ENCODE measurements at places on chromosomes 7 and 10.

GRCh38 chr7:141232286-141233051 is 158.6 kb downstream of the TMEM178B start:
- no peak for DNase-seq

DNA sequence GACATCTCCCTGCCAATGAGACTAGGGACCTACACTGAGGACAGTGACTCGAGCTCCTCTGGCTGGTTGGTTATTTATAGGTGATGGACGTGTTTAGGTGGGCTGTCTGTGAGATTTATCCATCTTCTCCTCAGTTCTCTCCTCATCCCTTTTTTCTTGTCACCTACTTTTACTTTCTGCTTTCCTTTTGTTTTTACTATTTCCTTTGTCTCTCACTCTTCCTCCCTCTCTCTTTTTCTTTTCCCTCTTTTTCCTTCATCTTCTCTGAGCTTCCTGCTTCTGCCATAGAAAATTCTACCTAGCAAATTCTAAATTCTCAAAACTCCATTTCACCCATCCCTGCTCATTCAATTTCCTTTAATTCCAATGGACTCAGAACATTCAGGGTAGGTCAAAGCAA is 478.0 kb downstream of the GRID1 start:
- DNase-seq, result no peak

DNA sequence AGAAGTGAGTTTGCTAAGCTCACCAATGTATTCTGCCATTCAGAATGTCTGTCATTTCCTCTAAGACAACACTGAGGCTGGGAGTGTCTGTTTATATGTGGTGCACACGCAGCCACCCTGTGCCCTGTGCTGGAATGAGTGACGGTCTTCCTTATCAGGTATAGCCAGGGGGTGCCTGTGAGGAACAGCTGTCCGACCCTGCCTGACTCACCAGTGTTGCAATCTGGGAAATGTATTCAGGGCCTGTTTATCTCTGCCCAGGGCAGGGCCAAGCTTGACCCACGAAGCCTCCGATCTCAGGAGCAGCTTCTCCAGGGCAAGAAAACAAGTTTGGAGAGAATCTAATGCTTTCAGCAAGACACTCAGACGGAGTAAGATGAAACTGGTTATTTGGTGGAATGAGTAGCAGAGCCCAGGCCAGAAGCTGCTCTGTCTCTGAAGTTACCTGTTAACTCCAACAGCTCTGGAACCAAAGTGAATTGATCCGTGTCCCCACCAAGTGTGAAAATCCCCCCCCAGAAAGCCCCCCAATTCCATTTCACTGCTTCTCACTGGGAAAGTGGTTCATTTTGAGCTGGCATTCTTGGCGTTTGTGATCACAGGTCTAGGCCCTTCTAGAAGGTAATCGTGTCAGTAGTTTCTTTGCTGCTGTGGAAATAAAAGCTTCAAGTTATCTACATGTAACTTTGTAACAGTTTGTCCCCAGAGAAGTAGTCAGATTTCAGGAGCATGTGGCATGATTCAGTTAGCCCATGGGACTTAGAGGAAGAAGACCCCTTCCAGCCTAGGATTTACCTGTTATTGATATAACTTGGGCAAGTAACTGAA is 6.1 kb upstream of the UBE2H start:
- DNase-seq, result no peak

DNA sequence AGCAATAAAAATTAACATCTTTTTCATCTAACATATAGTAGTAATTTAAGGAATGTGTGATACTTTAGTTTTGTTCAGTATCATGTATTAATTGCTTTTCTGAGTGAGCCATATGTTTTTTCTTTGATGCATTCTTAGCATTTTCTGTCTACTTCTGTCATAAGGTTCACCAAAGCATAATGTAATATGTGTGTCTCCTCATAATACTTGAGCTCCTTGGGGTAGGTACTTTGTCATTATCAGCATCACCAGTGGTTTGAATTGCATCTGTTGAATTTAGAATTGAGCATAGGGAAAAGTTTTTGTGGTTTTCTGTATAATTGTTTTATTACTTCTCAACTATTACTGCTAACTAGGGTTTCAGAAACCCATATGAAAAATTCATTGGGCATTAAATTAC is 26.5 kb downstream of the VPS50 start:
- DNase-seq, result no peak

GRCh38 chr7:79506481-79506880 is 53.0 kb upstream of the MAGI2 start:
- no peak for DNase-seq

GRCh38 chr10:131571346-131571745 is 259.8 kb upstream of the TCERG1L start:
- DNase-seq, result no peak

DNA sequence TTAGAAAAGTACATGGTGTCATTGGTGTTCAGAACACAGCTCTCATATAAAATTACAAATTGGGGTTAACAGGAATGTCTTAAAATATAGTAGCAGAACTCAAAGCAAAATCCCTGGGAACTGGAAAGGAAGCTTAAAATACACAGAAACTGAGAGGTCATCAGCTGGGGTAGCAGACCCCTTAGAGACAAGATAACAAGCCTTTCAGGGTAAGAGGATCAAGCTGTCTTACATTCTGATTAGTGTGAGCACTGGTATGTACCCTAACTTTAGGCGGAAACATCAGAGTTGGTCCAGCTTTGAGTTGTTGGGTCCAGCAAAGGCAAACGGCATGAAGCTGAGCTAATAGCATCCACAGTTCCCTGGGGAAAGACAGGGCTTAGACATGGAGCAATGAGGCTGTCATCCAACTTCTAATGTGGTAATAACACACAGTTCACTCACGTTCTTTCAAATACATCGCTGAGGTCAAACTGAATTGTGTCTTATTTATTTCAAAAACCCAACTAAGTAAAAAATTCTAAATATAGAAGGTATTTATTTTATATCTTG is 32.6 kb downstream of the ARHGAP21 start:
- DNase-seq, result no peak

DNA sequence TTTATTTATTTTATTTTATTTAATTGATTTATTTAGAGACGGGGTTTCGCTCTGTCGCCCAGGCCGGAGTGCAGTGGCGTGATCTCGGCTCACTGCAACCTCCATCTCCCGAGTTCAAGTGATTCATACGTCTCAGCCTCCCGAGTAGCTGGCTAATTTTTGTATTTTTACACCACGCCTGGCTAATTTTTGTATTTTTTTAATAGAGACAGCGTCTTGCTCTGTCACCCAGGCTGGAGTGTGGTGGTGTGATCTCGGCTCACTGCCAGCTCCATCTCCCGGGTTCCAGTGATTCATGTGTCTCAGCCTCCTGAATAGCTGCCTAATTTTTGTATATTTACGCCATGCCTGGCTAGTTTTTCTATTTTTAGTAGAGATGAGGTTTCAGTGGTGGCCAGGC is 34.2 kb downstream of the AP5Z1 start:
- DNase-seq, result no peak

- DNase-seq, result no peak
Observed at GRCh38 chr10:75904499-75905283, 473.3 kb downstream of the LRMDA start.

DNA sequence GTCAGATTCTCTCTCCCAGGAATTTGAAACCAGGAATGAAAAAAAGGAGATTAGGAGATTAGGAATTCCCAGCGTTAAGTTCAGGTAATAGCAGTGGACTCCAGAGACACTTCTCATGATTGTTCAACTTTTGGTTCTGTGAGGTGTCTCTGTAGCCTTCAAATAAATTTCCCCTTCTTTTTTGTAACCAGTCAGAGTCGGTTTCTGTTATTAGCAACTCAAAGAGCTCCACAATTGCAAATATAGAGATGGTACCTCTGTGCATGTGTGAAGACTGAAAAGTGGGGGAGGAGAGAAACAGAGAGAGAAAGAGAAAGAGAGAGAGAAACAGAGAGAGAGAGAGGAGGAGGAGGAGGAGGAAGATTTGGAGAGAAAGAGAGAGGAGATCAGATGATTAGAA is 112.8 kb upstream of the STEAP1B start:
- DNase-seq, result no peak

DNA sequence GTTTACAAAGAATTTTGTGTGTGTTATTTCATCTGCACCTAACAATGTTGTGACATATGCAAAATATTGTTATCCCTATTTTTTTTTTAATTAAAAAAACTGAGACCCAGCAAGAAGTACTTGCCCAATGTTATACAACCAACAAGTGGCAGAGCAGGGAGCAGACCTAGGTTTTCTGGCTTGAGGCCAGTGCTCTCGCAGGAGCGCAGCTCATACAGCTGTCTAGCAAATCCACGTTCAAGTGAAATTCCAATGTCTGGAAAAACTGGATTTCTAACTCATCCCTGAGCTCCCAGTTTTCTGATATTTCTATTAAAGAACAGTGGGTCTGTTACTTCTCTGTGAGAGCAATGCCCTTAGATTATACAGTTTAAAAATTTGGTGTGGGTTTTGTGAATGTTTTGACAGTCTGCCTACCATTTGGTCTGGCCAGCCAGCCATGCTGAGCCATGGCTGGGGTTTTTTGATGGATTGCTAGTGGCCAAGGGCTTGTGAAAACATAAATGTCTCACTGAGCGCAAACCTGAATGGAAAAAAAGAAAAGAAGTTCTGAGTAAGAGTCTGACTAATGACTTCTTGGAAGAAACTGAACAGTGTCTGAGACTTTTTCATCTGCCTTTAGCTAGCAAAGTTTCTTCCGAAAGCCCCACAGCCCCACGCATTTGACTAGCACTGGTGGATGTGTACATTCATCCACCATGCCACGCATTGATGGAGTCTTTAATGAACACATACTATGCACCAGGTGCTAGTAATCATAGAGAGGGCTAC is 15.4 kb upstream of the PRF1 start:
- no peak for DNase-seq

GRCh38 chr7:12754179-12754578 is 66.7 kb downstream of the ARL4A start:
- DNase-seq, result no peak

- no peak for DNase-seq
Observed at GRCh38 chr7:27214239-27214950, 14.5 kb upstream of the HOXA13 start.

DNA sequence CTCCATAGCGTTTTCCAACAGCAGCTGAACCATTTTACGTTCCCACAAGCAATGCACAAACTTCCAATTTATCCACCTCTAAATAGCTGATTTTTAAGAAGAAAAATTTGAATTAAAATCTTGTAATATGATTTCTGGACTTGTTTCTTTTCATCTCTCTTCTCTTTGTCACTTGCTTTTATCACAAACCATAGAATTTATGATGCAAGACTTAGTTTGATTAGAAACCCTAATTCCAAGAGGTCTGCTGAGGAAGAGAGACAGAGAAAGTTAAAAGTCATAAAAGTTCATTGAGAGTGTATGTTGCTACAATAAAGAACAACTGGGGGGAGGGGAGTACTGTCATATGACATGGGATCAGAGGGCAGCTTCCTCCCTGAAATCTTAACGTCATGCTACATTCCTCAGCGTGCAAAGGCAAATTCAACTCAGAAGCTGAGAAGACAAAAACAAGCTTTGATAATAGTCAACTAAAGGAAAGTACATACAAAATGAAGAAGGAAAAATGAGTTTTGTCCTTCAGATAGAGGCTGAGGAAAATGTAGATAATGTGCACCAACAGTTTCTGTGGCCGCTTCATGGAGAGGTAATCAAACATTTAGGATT is 18.4 kb upstream of the CUBN start:
- no peak for DNase-seq

DNA sequence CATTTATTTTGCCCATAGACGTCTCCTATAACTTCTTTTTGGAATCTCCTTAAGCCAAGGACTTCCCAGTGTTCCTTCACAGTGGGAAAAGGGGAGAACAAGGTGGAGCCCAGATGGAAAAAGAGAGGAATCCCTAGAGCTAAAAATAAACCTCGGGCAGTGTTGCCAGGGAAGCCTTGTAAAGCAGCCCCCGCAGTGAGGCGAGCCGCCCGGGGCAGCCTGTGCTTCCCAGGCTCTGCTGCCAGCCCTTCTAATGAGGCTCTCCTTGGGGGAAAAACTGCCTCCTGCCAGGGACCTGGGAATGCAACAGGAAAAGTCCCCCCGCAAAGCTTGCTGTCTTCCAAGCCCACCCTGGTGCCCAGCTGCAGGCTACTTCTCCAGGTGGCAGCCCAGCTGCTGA is 71.7 kb downstream of the SH3PXD2A start:
- DNase-seq, result no peak

DNA sequence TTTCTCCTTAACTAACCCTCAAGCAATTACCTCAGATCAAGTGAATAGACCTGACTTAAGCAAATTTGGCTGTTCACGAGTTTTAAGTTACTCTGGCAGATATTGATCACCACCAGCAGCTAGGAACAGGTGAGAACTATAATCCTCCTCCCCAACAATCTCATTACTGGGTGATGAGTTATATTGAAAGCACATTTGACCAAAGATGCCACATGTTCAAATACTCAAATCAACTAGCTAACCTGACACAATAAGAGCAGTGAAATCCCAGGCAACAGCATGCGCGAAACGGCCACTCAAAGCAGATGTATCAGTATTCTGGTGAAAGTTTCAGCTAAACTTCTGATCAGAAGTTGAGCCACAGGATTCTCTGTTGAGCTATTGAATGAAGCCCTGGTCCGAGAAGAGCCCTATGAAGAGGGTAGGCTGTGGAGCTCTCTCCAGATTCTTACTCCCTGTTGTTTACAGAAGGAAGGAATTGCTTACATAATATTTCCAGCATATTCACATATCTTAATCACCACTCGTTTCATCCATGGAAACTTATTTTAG is 52.6 kb downstream of the CAV1 start:
- no peak for DNase-seq
